ENCODE measurements at places on chromosomes 12 and 14.

DNA sequence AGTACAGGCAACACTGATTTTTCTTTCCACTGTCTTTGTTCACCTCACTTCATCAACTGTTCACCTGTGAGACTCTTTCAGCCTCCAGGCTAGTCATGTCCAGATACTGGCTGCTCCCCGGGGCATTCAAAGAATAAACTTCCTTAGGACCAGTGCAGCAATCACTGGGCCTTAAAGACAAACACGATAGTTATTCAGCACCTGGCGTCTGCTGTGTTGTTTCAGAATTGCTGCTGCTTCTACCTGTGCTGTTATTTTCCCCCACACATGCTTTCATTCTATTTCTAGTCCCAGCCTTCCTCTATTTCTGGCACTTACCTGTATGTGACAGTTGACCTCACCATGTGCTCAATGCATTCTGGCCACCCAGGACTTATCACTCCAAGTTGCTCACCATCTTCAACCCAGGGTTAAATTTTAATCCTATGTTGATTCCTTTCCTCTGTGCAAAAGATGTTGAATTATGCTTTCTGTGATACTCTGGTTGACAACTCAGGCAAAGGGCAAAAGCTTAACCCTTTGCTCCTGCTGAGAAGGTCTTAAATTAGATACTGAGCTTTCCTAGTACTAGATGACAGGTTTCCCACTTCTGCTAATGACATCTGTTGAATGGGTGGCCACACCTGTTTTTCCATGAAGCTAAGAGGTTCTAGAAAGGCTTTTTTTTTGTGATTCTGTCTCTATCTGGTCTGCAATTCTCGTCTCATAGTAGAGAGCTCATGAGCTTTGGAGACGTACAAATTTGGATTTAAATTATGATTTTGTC, 41.4 kb downstream of the PTPRQ start:
- DNase-seq, result no peak

GRCh38 chr14:99648027-99648784, 3.3 kb downstream of the HHIPL1 start:
- no peak for DNase-seq

- DNase-seq, result no peak
Measured at GRCh38 chr12:123070267-123071081, 80.4 kb downstream of the PITPNM2 start.

DNA sequence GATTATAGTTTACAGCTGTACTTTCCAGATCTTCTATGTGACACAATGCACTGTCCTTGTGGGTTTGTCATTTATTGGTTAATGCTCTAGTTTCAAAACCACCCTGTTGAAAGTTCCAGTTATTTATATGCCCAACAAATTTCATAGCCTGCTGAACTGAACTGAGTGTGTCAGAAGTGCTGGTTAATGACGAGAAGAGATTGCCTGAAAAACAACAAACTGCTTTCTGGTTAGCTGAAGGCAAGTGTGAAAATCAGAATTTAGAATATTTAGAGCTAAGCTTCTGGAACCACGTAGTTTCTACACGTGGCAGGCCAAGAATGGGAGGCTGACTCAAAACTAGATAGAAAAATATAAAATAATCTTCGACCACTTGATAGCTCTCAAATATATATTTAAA, 19.1 kb upstream of the RIN3 start:
- no peak for DNase-seq

DNA sequence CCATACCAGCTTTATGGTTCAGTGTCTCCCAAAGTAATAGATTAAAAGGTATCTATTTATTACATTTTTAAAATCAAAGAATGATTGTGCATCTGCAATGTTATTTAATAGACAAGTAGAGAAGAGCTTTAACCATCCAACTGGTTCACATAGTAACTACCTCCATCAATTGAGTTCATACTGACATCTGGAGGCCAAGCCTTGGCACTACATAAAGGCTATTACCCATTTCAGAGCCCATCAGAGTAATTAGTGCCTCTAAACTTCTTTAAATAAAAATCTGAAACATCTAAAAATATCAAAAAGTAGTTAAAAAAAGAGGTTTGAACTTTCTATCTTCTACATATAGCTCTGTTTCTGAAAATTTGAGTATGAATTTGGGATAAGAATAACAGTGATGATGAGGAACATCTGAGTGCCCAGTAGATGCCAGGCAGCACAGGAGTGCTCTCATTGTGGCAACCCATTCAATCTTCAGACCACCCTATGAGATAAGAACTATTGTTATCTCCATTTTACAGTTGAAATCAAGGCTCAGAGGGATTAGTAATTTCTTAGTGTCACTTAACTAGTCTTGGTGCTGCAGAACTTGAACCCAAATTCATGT, 132.9 kb upstream of the DAAM1 start:
- DNase-seq, result no peak

DNA sequence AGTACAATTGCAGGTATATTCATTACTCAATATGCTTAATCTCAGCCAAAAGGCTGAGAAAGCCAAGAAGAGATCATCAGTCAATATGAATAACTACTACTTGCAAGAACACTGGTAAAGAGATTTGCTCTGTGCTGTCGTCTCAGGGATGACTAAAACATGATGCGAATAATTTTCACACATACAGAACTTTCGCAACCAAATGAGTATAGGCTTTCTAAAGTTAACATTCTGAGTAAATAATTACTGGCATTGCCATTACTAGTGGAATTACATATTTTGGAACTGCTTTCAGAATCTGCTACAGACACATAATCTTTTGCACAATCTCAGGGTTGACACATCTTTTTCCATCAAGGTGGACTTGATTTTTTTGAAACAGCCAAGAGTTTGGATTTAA, 24.7 kb downstream of the NCKAP1L start:
- DNase-seq, result no peak

- no peak for DNase-seq
Measured at GRCh38 chr12:108462686-108463085, 52.4 kb upstream of the FICD start.

DNA sequence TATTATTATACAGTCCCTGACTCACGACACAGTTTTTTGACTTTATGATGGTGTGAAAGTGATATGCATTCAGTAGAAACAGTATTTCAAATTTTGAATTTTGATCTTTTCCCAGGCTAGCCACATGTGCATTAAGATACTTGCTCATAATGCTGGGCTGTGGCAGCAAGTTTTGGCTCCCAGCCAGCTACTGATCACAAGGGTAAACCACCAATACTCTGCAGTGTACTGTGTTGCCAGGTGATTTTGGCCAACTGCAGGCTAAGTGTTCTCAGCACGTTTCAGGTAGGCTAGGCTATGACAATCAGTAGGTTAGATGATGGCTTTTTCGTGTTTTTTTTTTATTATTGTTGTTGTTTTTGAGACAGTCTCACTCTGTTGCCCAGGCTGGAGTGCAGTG, 69.4 kb upstream of the ACTN1 start:
- DNase-seq, result no peak

DNA sequence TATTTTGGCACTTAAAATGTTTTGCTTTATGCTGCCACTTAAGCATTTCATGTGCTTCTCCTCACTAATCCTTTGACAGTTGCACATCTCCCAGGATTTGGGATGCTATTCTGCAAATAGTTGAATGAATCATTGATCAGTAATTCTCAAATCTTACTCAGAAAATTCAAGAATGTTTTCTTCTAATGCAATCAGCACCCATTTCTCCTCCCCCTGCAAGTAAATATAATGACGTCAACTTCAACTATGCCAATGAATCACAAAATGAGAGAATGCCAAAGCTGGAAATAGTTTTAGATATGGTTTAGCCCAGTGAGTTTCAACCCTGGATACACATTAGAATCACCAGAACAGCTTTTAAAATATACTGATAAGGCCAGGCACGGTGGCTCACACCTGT, 2.1 kb upstream of the BLOC1S1 start:
- DNase-seq, result no peak

DNA sequence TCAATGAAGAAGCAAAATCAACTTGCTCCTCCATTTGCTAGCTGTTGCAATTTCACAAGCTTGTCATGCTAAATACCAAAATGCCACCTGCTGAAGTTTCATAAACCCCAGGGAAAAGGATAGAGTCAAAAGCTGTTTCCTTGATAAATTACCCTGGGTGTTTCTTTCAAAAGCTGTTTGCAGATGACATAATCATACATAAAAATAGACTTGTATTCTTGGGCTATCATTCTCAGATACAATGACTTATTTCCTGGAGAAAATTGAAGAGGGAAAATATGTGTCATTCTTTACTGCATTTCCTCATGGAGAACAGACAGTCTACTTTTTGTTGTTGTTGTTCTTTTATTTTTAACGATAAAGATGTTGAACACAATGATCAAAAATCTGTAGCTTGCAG, 119.2 kb downstream of the GALC start:
- no peak for DNase-seq

GRCh38 chr12:130375296-130376287, 37.9 kb downstream of the PIWIL1 start:
- no peak for DNase-seq

DNA sequence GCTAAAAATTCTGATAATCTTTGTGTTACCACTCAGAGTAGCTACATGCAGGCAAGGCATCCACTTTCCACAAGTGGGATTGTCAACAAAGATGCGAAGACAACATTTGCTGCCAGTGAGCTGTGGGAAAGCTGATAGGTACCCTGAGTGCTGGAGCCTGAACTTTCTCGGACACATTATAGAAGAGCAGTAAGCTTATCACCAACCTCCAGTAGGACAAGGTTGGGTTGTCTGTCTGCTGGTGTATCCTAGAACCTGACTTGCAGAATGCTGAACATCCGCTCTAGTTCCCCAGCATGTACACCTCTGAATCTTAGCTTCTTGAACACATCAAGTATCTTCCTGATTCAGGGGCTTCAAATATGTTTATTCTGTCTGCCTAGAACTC, 103.8 kb upstream of the PPM1H start:
- DNase-seq, result no peak

- no peak for DNase-seq
Measured at GRCh38 chr14:75667099-75667765, 6.2 kb downstream of the TTLL5 start.

- no peak for DNase-seq
Measured at GRCh38 chr12:103520686-103521215, 25.0 kb upstream of the C12orf42 start.

All from cortex of kidney (tissue), 1 donor.